ENCODE measurements at places on chromosomes 2 and 18.

- no peak for DNase-seq
Measured at GRCh38 chr2:173216051-173216450, 138.6 kb upstream of the CDCA7 start.

DNA sequence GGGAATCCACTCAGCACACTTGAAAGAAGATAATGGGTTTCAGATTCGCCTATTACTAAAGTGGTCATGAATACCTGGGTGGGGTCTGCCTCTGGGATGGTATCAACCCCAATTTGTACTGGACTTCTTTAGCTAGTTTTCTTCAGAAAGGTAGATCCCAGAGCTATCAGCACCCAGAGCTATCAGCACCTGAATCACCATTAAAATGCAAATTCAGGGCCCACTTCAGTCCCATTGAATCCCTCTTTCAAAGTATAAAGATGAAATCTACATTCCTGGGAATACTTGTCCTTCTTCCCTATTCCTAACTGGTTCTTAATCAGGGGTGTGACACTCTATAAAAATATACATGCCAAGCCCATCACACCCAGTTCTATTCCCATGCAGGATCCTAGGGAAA, 914.3 kb downstream of the DCC start:
- DNase-seq: no peak

GRCh38 chr2:46435353-46435752, 44.0 kb upstream of the TMEM247 start:
- DNase-seq: no peak

DNA sequence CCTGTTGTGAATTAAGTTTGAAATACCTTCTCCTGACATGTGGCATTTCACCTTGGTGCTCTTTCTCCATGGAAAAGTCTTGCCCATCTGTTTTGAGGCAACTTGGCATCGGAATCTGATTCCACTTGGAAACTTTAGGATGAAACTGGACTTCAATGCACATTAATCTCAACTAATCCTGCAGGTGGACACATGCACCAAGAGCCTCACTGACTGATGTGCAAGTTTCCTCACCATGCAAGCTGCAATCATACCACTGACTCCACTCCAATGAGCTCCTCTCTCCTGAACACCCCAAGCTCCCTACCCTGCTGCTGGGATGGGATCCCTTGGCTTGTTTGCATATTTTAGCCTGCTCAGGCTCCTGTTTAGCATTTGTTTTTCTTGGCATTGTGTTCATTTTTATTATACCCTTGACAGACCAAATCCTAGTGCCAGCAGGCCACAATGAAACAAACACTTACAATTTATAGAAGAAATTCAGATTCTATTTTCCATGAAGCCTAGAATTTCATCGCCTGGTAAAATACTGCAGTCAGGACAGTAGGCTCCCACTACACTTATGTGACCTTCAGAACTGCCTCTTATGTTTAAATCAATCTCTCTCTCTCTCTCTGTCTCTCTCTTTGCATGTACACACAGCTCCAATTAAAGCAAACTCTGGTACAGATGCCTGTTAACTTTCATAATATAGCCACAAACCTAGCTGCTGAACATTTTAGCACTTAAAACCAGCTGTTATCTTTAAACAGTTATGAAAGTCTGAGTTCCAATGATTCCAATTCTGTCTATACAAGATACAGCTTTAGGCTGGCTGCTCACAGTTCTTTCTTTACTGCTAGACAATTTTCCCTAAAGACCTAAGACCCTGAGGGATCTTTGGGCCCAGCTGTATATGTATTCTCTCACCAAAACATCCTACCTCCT, 141.5 kb downstream of the OSR1 start:
- no peak for DNase-seq

- DNase-seq: no peak
Measured at GRCh38 chr2:176395273-176395854, 126.1 kb downstream of the MTX2 start.

GRCh38 chr2:118939994-118940393, 2.0 kb upstream of the MARCO start:
- no peak for DNase-seq
